ENCODE measurements at places on chromosomes 3 and 15. TPM values are rescaled to one million over a fixed set of nuclear protein-coding genes. Genes with fewer than 3 reads are reported as not detected.

GRCh38 chr3:44525060-44525459, 29.9 kb upstream of the ZKSCAN7 start:
- no peak overlapping the region for H3K27ac ChIP-seq
- peaks cover 26% of the 10 kb centered on the region for H3K4me1 ChIP-seq
- DNase-seq: peak; percentile 12
- H3K27me3 ChIP-seq: peaks cover 25% of the 10 kb centered on the region

- H3K27ac ChIP-seq: no peak overlapping the region
- H3K4me1 ChIP-seq: peaks cover 19% of the 10 kb centered on the region
- peaks cover 37% of the 10 kb centered on the region for H3K36me3 ChIP-seq
- no peak overlapping the region for H3K4me3 ChIP-seq
- H3K27me3 ChIP-seq: no peaks in the 10 kb centered on the region
Observed at GRCh38 chr15:89299896-89300295, 34.7 kb downstream of the POLG start.

DNA sequence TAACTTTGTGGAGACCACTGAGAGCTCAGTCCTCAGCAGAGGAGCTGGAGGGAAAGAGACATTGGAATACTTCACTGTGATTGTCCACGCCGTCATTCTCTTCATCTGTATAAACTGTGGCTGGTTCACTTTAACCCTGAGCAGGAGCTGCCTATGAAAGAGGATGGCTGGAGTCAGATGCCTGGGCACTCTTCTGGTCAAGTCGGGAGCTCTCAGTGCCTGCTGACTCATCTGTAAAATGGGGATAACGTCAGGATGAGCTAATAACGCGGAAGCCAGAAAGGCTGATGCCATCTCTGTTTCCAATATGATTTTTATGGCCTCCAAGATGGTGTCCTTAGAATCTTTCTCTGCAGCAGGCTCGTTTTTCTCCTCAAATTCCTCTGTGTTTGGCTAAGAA, 51.6 kb upstream of the MRPS22 start:
- H3K27ac ChIP-seq: peak overlapping the region; percentile 87
- peak; percentile 42 for DNase-seq
- H3K4me1 ChIP-seq: peaks cover 85% of the 10 kb centered on the region
- H3K36me3 ChIP-seq: peaks cover 57% of the 10 kb centered on the region
- H3K27me3 ChIP-seq: peaks cover 7% of the 10 kb centered on the region
- H3K4me3 ChIP-seq: peak overlapping the region; percentile 59

GRCh38 chr3:149174901-149175300, 45.5 kb downstream of the HPS3 start:
- H3K27me3 ChIP-seq: no peaks in the 10 kb centered on the region
- peaks cover 13% of the 10 kb centered on the region for H3K4me1 ChIP-seq
- H3K36me3 ChIP-seq: peaks cover 45% of the 10 kb centered on the region
- no peak for DNase-seq
- no peak overlapping the region for H3K27ac ChIP-seq

DNA sequence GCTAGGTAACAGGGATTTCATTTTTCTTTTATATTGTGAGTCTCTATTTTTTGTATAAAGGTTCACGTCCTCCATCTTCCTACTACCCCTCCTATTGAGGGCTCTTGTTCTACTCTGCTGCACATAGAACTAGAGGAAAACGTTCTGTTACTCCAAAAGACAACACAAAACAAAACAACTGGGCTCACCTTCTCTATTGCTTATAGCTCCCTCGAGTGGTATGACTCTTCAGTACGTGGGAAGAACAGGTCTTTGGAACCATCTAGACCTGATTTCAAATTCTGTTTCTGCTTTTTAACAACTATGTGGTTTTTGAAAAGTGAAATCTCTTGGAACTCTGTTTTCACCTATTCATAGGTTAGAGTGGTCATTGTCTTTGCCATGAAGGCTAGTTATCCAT, 515.3 kb downstream of the SOX2 start:
- no peak for DNase-seq
- H3K27me3 ChIP-seq: no peaks in the 10 kb centered on the region
- H3K36me3 ChIP-seq: no peaks in the 10 kb centered on the region
- no peak overlapping the region for H3K4me3 ChIP-seq

- H3K27me3 ChIP-seq: no peaks in the 10 kb centered on the region
- no peak overlapping the region for H3K4me3 ChIP-seq
- peaks cover 37% of the 10 kb centered on the region for H3K36me3 ChIP-seq
- no peak overlapping the region for H3K27ac ChIP-seq
Observed at GRCh38 chr15:49471733-49472132, 48.7 kb downstream of the FGF7 start.

DNA sequence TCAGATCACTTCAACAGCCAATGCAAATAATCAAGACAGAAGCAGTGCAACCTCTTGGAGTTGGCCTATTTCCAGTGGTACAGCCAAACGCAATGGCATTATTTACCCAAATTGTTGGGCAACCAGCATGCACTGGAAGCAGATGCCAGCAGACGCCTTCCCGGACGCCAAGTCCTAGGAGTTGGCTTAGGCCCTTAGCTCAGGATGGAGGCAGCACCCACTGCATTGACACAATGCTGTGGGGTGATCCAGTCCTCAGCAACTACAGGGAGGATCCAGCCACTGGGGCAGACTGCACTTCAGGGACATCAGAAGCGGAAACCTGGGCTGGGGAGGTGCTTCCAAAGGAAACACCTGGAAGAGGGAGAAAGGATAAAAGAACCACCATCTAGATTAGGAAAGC, 290.4 kb downstream of the FAM43A start:
- H3K36me3 ChIP-seq: no peaks in the 10 kb centered on the region
- no peak for DNase-seq
- H3K27me3 ChIP-seq: peaks cover 39% of the 10 kb centered on the region
- H3K4me3 ChIP-seq: no peak overlapping the region
- peaks cover 8% of the 10 kb centered on the region for H3K4me1 ChIP-seq

DNA sequence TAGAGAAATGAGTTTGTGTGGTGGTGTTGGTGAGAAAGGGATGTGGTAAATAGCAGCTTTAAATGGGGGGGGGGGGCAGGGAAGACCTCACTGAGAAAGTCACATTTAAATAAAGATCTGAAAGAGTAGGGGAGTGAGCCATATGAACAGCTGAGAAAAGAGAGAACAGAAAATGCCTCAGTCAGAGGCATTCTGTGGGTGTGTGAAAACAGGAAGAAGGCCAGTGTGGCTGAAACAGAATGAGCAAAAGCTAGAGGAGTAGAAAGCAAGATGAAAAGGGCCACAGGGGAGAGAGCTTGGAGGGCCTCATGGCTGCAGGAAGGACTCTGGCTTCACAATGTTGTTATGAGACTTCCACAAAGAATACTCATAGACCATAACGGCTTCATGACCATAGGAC, 783.3 kb downstream of the ZPLD1 start:
- H3K4me3 ChIP-seq: no peak overlapping the region
- no peaks in the 10 kb centered on the region for H3K27me3 ChIP-seq
- no peak overlapping the region for H3K27ac ChIP-seq
- DNase-seq: no peak
- H3K4me1 ChIP-seq: no peaks in the 10 kb centered on the region

GRCh38 chr15:74432968-74433591, 678 bp downstream of the SEMA7A start:
- peaks cover 55% of the 10 kb centered on the region for H3K4me1 ChIP-seq
- H3K36me3 ChIP-seq: peaks cover 18% of the 10 kb centered on the region
- peak overlapping the region; percentile 87 for H3K27ac ChIP-seq
- DNase-seq: no peak
- H3K4me3 ChIP-seq: peak overlapping the region; percentile 96

DNA sequence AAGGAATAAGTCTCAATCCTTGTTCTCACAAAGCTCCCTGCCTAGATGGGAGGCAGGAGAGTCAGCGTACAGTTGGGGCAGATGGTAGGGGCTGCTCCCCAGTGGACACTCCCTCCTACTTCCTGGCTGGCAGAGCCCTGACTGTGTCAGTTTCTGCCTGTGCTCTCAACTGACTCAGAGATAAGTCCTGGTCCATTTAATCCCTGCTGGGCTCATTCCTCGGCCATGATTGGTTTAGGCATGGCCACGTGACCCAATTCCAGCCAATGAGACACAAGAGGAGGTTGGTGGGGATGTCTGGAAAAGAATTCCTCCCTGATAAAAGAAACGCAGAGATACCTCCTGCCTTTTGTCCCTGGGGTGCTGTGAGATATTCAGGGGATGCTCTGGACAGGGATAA, 118.1 kb upstream of the SLC6A11 start:
- no peak overlapping the region for H3K27ac ChIP-seq
- H3K4me1 ChIP-seq: no peaks in the 10 kb centered on the region
- no peaks in the 10 kb centered on the region for H3K36me3 ChIP-seq
- DNase-seq: peak; percentile 8

DNA sequence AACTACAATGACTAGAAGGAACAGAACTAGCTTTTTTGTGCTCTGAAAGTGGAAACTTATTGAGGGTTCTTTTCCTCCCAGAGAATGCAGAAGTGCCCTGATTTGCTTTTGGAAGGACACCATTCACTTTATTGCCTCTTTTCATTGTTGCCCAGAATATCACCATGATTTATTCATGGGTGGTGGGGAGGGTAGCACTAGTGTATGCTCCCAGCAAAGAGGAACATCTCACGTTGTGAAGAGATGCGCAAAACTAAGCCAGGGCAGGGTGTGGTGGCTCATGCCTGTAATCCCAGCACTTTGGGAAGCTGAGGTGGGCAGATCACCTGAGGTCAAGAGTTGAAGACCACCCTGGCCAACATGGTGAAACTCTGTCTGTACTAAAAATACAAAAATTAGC, 31.4 kb downstream of the FLNB start:
- H3K27me3 ChIP-seq: no peaks in the 10 kb centered on the region
- no peak overlapping the region for H3K4me3 ChIP-seq
- peaks cover 94% of the 10 kb centered on the region for H3K4me1 ChIP-seq
- DNase-seq: no peak
- peaks cover 19% of the 10 kb centered on the region for H3K36me3 ChIP-seq

GRCh38 chr3:22862111-22862510, 341.0 kb upstream of the UBE2E2 start:
- DNase-seq: no peak
- H3K4me3 ChIP-seq: no peak overlapping the region
- no peaks in the 10 kb centered on the region for H3K27me3 ChIP-seq

DNA sequence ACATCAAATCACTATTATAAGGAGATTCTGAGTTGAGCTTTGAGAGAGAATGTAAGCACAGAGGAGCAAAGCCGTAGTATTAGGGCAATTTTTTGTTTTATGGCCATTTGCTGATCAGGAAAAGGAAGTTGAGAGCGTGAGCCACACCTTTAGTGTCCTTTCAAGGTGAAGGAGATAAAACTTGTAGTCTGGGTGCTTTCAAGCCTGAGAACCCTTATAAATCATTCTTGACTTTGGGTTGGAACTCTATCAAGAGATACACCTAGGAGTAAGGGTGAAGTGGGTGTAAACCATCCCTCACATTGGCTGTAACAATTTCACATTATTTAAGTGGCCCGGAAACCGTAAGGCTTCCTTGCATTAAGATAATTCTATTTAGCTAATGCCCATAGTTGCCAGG, 122.2 kb downstream of the ATG7 start:
- H3K27me3 ChIP-seq: no peaks in the 10 kb centered on the region
- no peak for DNase-seq
- H3K4me1 ChIP-seq: peaks cover 36% of the 10 kb centered on the region
- H3K27ac ChIP-seq: no peak overlapping the region
- H3K4me3 ChIP-seq: no peak overlapping the region
- peaks cover 33% of the 10 kb centered on the region for H3K36me3 ChIP-seq

The RBPMS2 gene
- total RNA-seq: not detected

The ST3GAL6 gene
- total RNA-seq: not detected

The AHSG gene
- total RNA-seq: not detected

The SI gene
- not detected for total RNA-seq

The RTP3 gene
- not detected for total RNA-seq

The XCR1 gene
- total RNA-seq: not detected

The LRTM1 gene
- not detected for total RNA-seq

The TGM4 gene
- not detected for total RNA-seq

The TGM5 gene
- total RNA-seq: not detected

The KCNMB2 gene
- not detected for total RNA-seq

The FBXL22 gene
- 0.46 TPM for total RNA-seq
